AG04450 (cell line): ENCODE measurements at places on chromosomes 5 and 9.

- DNase-seq: no peak
Measured at GRCh38 chr5:103895738-103896137, 333.1 kb upstream of the NUDT12 start.

DNA sequence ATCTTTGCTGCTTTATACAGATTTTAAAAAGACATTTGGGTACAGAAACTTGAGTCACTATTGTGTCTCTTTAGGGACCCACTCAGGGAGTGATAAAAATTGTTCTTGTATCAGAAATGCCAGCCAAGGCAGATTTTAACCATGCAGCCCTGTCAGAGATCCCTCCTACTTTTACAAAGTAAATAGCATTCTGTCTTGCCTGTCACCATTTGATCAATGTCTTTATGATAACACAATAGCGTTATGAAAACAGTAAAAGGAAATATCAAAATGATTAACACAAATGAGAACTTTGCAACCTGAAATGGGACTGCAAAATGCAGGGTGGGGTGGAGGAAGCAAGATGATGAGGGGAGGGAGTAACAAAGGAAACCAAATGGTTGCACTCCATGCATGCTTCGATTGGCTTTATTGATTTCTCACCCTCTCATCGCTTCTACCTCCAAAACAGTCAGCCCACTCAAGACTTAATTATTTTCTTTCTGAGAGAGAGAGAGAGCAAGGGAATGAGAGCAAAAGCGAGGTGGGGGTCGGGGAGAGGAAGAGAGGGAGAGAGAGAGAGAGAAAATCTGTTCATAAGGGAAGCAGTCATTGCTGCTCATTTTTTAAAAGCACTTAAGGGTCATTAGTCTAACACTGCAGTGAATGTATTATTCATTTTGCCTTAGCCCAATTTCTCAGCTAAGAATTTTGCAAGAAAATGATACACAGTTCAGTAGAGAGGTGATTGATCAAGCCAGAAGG, 576.5 kb downstream of the CSNK1G3 start:
- no peak for DNase-seq

DNA sequence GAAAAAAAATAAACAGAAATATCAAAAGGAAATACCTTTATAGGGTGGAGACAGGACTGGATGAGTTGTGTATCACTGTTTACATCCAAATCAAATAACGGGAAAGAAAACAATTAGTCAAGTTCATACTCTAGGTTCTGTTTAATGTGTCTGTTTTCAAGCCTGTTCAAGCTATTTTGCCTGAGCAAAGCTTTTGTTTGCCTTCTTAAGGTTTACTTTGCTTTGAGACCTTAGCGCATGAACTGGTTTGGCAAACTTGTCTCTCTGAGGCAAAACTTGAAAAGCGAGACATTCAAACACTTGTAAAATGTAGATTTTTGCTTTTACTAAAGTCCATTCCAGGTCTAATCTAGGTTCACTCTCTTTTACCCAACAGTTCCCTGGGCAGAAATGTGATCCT, 174.1 kb upstream of the RFX3 start:
- no peak for DNase-seq

DNA sequence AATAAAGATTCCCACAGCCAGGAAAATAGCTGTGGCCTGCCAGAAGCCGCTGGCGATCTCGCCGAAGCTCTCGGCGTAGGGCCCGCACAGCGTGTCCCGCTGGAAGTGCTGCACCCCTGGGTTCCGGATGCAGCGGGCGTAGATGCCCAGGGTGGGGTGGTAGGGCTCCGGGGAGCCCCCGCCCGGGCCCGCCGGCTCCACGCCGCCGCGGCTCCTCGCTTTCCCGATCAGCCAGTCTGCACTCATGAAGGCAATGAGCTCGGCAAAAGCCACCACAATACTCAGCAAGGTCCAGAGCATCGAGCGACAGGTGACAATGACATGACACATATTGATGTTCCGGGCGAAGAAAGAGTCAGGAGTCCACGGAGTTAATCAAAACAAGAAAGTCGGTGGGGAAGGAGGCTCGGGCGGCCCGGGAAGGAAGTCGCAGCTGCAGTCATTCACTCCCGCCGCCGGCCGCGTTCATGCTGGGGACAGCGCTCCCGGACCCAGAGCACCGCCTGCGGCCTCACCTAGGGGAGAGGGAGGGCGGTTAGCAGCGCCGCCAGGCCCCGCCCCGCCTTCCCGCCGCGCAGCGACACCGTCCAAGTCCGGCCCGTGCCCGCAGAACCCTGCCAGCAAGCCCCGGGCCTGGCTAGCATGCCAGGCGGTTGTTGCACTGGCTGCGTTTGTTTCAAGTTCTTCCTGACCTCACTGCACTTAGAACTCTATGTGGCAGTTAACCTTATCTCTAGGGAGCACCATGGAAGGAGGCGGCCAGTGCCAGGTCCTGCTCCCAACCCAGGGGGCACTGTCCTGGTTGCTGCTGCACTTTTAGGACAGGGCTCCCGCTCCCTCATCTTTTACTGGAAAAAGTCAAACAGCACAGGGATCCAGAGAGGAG, 138.4 kb downstream of the LHFPL2 start:
- no peak for DNase-seq
